ENCODE measurements at places on chromosomes 13 and 19. TPM values are rescaled to one million over a fixed set of nuclear protein-coding genes. Genes with fewer than 3 reads are reported as not detected.

Gene EGLN2
- total RNA-seq, result 81.6 TPM

Gene TNNI3
- total RNA-seq, result not detected

Gene IGSF23
- not detected for total RNA-seq

Gene ZNF844
- 8.8 TPM for total RNA-seq

Gene CEACAM16
- not detected for total RNA-seq

Gene PLIN4
- total RNA-seq, result 2.9 TPM

Gene UBL3
- 13.3 TPM for total RNA-seq

Gene KIR2DL4
- not detected for total RNA-seq

Gene ZNF208
- total RNA-seq, result 0.33 TPM

Gene ZNF665
- total RNA-seq, result 3.3 TPM

Gene ZNF66
- total RNA-seq, result 1.5 TPM

Gene CYP4F2
- not detected for total RNA-seq

Gene SCN1B
- 15.9 TPM for total RNA-seq

Gene SLC39A3
- total RNA-seq, result 33.6 TPM

Gene SIGLEC12
- total RNA-seq, result not detected

Gene SIGLEC10
- not detected for total RNA-seq

Gene TNFRSF19
- 3.0 TPM for total RNA-seq

Gene MKNK2
- 136 TPM for total RNA-seq

Gene APOC1
- not detected for total RNA-seq

Gene NAPSA
- 0.36 TPM for total RNA-seq

Gene MTUS2
- 0.13 TPM for total RNA-seq

Gene MAP4K1
- 0.07 TPM for total RNA-seq

Gene KCNRG
- total RNA-seq, result 5.1 TPM

Measured in smooth muscle cell of the pulmonary artery (primary cell).